Sciatic nerve (tissue), 2 donors: ENCODE measurements at places on chromosomes 1 and 21. TPM values are rescaled to one million over a fixed set of nuclear protein-coding genes. Genes with fewer than 3 reads are reported as not detected.

Gene RNU1-2
- total RNA-seq: 13,769 TPM

Gene CADM3
- total RNA-seq: 207 TPM

Gene TNFSF18
- 4.1 TPM for total RNA-seq

Gene IL19
- total RNA-seq: not detected

Gene PRELP
- total RNA-seq: 200 TPM

Gene LAPTM5
- total RNA-seq: 65.0 TPM

Gene GJA9
- total RNA-seq: not detected

Gene RAB7B
- total RNA-seq: 5.1 TPM

Gene SELENBP1
- 71.9 TPM for total RNA-seq

Gene OLFM3
- not detected for total RNA-seq

DNA sequence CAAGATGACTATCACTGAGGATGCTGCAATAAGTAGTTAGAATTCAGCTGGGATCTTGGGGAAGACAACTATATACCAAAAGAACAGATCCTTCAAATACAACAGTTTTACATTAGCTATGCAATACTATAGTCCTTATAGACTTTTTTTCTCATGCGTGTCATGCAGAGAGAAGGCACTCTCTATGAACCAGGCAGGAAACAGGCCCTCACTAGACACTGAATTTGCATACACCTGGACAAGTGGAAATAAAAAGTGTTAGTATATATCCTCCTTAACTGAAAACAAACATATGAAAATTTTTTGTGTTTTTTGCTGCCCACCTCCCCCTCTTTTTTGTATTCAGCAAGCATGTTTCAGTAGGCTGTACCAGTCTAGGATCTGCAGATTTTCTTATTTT lies 29.9 kb downstream of the TMCO1 start:
- DNase-seq: no peak

- no peak for DNase-seq
Measured at GRCh38 chr1:177817937-177818875, 151.7 kb downstream of the SEC16B start.

DNA sequence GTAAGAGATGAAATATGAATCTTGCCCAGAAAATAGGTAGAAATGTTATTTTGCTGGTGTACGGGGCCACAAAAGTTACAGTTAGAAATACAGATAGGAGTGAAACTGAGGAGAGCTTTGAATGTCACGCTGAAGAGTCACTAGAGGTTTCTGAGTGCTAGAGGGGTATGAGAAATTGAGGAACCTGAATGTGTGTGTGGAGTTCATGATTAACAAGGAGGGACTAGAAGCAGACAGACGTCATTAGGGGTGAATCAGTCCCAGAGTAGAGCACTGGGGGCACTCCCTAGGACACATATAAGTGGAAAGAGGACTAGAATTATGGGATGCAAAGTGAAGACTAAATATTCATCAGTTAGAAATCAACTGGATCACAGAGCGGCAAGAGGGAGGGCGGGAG lies 188.9 kb upstream of the MAP1LC3C start:
- DNase-seq: no peak

GRCh38 chr21:38392661-38393060 lies 105.6 kb downstream of the ERG start:
- no peak for DNase-seq

- no peak for DNase-seq
Measured at GRCh38 chr1:94422115-94422820, 4.1 kb downstream of the ABCD3 start.

- DNase-seq: no peak
Measured at GRCh38 chr1:9099555-9099954, 29.3 kb downstream of the GPR157 start.

- DNase-seq: no peak
Measured at GRCh38 chr1:50110151-50110550, 1.4 kb downstream of the ELAVL4 start.

- no peak for DNase-seq
Measured at GRCh38 chr1:41025979-41026819, 4.7 kb upstream of the SLFNL1 start.

GRCh38 chr1:51689075-51689440 lies 72.2 kb downstream of the OSBPL9 start:
- DNase-seq: no peak

GRCh38 chr1:231265379-231265778 lies 24.4 kb downstream of the GNPAT start:
- no peak for DNase-seq

DNA sequence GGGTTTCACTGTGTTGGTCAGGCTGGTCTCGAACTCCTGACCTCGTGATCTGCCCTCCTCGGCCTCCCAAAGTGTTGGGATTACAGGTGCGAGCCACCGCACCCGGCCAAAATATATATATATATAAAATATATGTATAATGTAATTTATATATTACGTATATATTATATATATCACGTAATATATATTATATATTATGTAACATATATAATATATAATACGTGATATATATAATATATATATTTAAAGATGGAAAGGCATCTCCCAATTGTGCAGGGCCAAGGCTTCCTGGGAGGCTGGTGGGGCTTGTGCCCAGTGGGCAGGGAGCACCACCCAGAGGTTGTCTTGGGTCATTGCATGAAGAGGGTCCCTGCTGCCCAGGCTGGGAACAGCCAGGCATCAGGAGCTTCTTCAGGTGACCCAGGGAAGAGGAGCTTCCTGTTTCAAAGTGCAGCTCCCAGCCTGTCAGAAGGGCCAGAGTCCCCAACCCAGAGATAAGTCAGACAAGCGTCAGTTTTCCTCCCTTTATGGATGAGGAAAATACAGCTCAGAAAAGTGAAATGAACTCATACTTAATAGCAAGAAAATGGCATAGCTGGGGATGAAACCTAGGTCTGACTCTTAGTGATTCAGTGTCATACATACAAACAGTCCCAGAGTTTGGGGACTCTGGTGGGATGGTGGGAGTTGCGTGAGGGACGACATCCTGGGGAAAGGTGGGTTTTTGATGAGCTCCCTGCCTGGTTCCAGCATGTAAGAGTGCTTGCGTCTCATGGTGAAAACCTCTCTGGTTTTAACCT lies 12.0 kb downstream of the UBE2Q1 start:
- DNase-seq: no peak

DNA sequence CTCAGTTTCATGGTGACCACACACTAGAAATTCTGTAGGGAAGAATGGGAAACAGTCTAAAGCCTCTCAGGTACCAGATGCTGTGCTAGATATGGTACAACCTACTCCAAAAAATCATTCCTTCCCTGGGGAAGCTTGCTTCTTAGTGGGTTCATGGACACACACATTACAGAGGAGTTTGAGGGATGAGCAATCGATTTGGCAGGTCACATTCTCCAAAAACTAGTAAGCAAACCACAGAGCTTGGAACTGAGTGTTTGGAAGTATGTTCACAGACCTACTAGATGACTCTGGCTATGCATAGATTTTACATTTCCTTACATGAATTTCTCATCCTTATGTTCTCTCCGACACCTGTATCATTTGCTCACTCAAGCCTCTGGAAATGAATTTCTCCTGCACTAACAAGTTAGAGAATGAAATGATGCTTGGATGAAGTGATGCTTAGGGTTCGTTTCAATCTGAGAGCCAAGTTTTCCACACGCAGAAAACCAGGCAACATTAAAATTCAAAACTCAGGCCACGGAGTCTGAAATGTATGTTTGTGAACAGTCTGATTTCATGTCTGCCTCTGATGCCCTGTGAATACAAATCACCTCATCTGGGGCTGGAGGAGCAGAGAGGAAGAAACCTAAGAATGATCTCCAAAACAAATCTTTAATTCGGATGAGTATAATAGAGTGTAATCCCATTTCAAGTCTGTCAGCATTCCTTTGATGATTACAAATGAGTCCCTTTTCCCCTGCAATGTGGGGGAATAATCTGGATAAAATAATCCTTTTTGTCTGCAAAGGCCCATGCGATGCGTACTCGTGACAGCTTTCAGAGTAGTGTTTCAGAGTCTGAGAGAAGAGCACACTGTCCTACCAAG lies 11.0 kb downstream of the EVA1C start:
- no peak for DNase-seq

DNA sequence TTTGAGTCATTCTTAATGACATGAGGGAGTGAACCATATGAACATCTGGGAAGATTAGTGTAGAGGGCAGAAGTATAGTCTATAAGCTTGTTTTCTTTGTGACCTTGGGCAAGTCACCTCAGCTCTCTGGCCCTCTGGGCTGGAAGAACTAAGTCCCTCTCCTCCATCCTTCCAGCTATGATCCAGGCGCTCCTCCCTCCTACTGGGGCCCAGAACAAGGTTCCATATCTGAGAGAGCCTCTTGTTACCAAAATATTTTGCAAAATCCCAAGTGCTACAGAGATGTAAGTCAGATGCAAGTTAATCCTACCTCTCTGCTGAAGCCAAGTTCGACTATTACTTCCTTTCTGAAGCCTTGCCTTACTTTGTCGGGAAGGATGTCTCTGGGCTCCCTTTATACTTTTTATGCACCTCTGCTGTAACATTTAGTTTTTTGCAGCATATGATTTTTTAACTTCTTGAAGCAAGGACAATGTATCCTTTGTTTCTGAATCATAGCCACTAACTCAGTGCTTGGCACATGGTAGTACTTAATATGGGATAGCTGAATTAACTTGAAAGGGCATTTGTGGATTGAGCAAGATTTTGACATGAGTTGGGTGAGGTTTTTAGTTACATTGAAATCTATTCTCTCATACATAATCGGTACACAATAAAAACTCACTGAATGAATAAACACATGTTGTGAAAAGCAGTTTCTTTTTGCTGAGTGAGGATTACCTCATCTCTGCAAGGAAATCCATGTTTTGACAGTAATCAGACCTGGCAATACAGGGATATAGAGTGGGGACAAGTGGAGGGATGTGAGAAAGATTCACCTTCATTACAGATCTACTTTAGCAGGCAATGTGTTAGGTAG lies 54.7 kb upstream of the BEND5 start:
- no peak for DNase-seq

- no peak for DNase-seq
Measured at GRCh38 chr1:246383239-246383589, 123.9 kb downstream of the SMYD3 start.

- DNase-seq: no peak
Measured at GRCh38 chr1:24541711-24542346, 14.1 kb upstream of the NCMAP start.

DNA sequence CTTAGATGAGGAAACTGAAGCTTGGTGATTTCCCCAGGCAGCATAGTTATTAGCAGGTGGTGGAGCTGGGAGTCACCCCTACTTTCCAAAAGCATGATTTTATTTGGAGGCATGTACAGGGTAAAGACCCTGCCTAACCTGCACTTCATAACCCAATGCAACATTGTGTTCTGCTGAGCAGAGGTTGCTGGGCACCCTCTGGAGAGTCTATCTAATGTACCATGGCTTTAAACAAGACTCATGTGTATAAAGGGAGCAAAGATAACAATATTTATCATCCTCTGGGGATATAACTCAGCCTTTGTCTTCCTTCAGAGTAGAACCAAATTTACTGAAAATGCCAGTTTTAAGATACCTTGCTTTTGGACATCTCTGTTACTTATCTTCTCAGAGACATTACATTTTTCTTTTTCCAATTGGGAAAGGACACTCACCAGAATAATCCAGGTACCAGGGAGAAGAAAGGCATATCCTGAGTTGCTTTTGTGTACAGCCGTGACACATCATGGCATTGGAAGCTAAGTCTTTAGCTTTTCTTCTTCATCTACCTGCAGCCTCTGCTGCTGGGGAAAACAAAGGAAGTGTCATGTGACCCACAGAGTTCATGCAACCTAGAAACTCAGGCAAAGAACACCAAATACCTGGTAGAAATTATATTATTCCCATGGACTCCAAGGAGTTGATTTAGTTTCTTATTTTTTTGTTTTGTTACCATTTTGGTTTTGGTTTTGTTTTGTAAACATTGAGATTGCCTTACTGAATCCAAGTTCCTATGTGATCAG lies 39.6 kb downstream of the ELAVL4 start:
- DNase-seq: no peak

- DNase-seq: no peak
Measured at GRCh38 chr1:94777281-94777680, 42.9 kb upstream of the SLC44A3 start.

- DNase-seq: no peak
Measured at GRCh38 chr21:40638466-40639251, 208.3 kb downstream of the DSCAM start.
